ENCODE measurements at places on chromosomes 6 and 20.

DNA sequence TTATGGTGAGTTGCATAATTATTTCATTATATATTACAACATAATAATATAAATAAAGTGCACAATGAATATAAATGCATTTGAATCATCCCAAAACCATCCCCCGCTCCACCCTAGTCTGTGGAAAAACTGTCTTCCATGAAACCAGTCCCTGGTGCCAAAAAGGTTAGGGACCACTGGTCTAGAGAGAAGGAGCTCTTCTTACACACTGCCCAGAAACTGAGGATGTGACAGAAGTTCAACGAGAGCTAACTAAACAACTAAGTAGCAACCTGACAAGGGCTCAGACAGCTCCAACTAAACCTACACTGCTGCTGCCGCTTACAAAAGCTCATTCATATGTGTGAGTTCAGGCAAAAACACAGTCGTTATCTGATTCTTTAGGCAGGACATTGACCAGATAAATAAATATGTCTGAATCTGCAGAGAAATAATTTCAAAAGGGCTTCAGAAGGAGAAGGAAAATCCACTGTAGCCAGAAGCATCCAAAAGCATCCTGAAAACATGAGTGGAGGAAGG is 125.9 kb downstream of the ATXN1 start:
- DNase-seq: no peak

DNA sequence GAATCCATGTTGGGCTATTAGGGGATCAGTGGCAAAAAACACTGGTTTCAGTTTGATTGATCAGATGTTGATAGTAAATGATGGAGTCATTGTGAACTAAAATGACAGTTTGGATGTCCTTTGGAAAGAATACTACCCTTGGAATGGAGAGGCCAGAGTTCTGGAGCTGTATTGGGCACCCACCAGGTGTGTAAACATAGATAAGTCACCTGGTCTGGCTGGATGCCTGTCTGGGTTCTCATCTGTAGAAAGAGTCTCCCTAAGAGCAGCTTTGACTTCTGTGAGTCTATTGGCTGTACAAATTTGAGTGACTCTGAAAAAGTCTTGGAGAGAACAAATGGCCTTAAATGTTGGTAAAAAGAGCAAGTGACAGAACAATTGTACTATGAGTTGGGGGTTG is 115.0 kb downstream of the SCP2D1 start:
- DNase-seq: no peak

- DNase-seq: no peak
Measured at GRCh38 chr6:65191471-65191870, 515.6 kb downstream of the EYS start.

DNA sequence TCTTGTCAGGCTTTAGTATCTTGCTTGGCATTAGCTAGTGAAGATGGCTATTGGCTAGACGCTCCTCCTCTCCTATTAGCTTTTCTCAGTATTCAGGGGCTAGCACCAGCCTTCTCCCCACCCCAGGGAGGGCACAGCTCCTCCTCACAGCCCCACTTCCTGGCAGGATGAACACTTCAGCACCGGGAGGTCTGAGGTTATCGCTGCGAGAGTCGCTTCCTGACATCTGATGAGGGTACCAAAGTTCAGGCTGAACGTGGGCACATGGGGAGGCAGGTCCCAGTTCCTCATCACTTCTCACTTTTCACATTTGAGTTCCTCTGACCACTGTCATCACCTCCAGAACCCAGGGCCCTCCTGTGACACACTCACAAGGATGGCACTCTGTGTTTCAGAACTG is 66.6 kb downstream of the LAMA4 start:
- DNase-seq: no peak

DNA sequence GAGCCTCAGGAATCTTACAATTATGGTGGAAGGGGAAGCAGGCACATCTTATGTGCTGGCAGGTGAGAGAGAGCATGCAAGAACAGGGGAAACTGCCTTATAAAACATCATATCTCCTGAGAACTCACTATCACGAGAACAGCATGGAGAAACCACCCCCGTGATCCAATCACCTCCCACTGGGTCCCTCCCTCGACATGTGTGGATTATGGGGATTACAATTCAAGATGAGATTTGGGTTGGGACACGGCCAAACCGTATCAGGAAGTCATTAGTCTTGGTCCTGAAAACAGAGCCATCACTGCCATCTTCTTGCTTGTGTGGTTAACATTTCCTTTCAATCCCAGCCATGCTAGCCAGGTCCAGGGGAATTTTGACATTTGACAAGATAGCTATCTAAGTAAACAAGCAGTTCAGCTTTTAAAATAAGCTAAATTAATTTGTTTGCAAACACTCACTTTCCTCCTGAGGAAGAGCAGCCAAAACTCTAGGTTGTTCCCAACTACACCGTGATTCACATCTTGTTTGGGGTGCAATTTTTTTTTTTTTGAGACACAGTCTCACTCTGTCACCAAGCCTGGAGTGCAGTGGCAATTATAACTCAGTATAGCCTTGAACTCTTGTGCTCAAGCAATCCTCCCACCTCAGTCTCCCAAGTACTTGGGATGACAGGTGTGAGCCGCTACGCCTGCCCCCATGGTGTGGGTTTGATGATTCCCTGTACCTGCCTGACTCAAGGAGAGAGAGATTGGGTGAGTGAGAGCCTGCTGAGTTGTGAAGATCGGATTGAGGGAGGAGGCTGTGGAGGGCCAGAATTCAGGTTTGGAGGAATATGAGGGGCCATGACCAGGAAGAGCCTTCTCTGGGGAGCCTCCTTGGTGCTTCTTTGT is 13.0 kb upstream of the PPP1R14C start:
- DNase-seq: no peak

GRCh38 chr6:170369403-170369802 is 62.8 kb downstream of the FAM120B start:
- no peak for DNase-seq

DNA sequence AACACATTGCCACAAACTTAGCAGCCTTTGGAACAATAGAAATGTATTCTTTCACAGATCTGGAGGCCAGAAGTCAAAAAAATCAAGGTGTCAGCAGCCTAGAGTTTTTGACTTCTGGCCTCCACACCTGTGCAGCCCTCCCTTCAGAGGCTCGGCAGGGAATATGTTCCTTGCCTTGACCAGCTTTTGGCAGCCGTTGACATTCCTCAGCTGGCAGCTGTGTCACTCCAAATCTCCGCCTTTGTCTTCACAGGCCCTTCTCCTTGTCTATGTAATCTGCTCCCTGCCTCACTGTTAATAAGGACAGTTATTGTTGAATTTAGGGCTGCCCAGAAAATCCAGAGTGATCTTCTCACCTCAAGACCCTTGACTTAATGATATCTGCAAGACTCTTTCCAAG is 17.2 kb upstream of the AHI1 start:
- DNase-seq: no peak

- DNase-seq: no peak
Measured at GRCh38 chr6:168468045-168468444, 27.1 kb downstream of the SMOC2 start.

DNA sequence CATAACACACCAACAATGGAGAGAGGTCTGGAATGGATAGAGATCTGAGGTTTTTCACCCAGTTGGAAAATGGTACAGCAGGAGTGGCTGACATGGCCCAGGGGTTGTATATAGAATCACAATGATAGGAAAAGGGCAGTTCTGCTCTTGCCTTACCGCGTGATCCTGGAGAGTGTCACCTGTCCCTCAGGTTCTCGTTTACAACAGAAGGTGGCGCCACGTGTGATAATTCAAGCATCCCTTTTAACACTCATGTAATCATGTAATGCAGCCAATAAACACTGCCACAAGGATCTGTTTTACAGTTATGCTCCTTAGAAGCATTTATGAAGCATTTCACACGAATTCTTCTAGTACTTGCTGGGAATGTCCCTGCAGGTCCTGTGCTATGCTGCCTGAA is 12.9 kb upstream of the WFDC2 start:
- DNase-seq: no peak
